ENCODE measurements at places on chromosomes 13 and 19.
A peak's percentile ranks its signal among the peaks of the same experiment; 100 is the strongest.

DNA sequence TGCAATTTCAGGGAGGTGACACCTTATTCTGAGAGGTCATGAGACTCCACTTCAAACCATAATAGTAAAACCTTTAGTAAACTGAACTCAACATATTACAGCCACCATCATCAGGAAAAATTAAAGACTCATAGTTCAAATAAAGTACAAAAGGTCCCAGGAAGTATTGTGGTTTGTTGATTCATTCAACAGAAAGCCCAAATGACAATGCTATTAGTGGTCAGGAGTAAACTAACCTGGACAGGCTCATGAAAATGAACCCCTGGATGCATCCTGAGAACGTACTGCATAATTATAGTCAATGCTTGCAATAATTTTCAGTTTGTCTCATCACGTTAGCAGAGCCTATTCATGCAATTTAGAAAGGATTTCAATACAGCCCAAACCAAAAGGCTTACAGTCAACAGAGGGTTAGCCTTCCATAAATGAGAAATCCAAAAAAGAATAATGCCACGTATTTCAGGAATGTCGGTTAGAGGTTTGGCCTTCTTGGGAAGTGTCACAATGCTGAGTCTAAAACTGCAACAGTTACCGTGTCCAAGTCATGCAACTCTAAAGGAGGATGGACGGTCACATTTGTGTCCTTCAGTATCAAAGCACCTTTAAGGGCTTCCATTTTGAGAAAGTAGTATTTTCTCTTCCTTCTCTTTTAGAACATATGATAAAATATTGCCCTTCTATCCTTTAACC lies 280.8 kb downstream of the ABCC4 start:
- DNase-seq, result no peak

DNA sequence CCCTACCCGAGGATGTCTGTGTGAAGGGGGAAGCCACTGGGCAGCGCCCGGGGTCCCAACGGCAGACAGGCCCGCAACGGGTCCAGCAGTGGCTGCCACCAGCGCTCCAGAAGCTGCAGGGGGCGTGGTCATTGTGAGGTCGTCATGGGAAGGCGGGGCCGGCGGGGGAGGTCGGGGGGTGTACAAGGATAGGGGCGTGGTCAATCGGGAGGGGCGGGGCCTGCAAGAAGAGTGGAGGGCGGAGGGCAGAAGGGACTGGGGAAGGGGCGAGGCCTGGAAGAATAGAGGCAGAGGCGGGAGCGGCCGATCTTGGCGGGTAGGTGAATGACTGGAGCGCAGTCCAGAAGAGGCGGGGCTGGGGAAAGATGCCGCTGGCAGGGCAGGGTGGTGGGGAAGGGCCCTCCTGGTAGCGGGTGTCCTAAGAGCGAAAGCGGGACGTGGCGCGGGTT lies 4.4 kb downstream of the FUZ start:
- DNase-seq, result no peak

DNA sequence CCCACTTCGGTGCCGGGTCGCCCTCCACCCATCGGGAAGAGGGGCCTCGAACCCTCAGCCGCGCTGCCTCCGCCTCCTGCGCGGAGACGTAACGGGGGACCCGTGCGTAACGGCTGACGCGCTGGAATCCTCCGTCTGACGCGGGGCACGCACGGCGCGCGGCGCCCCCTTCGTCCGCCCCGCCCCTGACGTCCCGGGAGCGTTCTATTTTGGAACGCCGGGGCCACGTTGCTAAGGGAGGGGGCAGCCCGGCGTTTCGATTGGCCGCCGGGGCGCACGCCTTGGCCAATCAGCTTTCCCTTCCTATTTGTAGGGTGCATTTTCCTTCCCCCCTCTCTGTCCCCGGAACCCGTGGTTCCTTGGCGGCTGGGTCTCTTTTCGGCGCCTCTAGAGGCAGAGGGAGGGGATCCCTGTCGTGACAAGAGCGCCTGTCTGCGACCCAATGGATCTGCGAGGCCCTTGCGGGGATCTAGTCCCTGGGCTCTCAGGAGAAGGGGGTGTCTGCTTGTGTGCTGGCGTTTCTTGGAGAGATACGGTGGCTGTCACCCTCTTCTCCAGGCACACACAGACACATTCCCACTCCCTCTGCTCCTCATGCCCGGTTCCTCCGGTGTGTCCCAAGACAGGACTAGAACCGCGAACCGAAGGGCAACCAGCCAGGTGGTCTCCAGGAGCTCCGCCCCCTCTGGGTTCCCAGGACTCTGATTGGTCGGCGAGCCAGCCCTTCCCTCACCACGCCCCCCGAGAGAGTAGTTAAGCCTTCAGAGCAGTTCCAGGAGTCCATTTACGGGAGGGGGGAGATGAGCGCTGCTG lies 1.5 kb downstream of the FOSB start:
- peak; percentile 88 for DNase-seq

GRCh38 chr13:113000575-113000974 lies 31.6 kb downstream of the MCF2L start:
- DNase-seq, result no peak

DNA sequence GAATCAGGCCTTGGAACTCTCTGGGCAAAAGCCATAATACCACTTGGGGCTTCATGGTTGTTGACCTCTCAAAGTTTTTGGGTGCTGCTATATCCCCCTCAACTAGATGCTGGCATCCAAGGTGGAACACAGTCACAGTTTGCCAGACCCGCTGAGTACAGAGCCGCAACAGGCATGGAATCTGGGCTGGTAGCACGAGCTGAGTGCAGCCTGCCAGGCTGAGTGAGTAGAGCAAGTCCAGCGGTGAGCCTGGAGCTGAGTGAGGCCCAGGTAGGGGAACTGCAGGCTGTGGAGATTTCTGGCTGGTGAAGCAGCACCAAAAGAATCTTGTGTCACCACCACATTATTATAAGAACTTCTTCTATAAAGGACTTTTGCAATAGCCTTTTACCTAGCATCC lies 192.6 kb downstream of the PCDH17 start:
- no peak for DNase-seq

DNA sequence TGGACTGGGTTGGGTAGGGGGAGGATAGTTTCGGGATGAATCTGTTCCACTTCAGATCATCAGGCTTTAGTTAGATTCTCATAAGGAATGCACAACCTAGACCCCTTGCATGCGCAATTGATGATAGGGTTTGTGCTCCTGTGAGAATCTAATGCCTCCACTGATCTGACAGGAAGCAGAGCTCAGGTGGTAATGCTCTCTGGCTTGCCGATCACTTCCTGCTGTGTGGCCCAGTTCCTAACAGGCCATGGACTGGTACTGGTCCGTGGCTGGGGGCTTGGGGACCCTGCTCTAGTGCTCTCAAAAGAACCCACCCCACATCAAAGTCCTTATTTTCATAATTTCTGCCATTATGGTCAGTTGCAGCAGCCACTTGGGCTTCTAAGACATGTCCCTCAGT lies 30.1 kb downstream of the DNAJC3 start:
- no peak for DNase-seq

DNA sequence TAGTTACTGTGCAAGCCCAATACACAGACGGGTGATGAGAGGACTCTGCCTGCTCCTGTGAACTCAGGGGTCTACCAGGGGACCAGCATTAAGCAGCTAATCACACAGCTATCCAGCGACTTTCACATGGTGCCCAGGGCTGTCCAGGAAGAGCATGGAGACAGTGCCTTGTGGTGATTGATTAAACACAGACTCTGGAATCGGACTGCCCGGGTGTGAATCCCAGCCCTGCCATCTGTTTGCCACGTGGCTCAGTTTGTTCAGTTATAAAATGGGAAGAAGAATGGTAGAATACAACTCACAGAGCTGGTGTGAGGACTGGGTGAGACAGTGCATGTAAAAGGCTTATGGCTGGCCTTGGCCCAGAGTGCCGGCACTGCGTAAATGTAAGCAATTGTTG lies 42.1 kb upstream of the NPAS1 start:
- DNase-seq, result no peak

Data from NK-92 treated with Interleukin-12 subunit alpha and Interleukin-12 subunit beta, amount 100 ng/mL, for 24 hours (cell line).